ENCODE measurements at places on chromosomes 7 and 10.

GRCh38 chr7:137007001-137007694, 138.7 kb downstream of the CHRM2 start:
- no peak for DNase-seq

- DNase-seq = peak; percentile 5
These were observed 295.4 kb downstream of the PRPF18 start for GRCh38 chr10:13882119-13882711.

DNA sequence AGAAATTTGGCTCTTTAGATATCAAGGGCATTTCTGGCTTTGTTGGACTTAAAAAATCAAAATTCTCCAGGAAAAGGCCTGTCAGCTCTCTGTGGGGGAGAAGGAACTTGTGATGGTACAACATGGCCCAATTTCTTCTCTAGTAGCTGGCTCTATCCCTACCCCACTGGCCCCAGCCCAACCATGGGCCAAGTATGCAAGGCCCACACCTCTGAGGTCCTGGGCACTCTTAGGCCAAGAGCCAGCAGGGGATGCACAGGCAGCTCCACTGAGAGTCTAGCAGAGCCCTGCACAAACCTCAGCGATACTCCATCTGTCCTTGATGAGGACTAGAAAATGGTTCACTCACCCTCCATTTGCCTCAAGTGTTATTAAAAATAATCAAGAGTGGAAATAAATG, 261.2 kb downstream of the C7orf25 start:
- no peak for DNase-seq

DNA sequence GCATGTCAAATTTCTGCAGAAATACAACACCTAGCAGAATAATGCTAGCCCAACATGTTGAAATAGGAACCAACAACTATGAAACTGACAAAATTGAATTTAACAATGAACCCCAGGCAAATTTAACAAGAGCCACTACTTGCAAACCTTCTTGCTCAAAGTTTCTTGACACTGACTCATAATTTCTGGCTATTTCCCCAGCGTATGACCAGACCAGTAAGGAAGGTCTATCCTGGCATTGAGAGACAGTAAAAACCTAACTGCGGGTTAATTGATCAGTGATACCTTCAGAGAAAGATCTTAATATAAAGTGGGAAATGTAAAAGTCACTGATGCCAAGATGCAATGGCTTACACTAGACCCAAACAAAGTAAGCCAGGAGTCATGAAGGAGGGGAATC, 510.1 kb downstream of the ARL4A start:
- DNase-seq = no peak

GRCh38 chr10:69895759-69896158, 94.1 kb downstream of the COL13A1 start:
- DNase-seq = no peak

DNA sequence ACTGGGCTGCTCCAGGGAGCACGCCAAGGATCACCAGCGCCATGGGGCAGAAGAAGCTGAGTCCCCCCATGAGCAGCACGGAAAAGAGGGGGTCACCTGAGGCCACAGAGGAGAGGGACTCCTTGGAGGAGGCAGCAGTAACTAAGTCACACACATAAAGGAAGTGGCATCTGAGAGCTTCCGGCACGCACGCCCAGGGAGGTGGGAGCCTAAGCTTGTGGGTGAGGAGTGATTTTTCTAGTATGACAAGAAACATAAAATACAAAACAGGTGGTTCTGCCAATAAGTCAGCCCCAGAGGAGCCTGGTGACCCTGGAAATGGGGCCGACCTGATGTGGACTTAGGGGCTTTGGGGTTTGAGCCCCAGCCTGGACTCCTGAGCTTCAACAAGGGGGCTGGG, 60.8 kb downstream of the CARD11 start:
- no peak for DNase-seq

- no peak for DNase-seq
These were observed 289.0 kb downstream of the GLRX3 start for GRCh38 chr10:130425169-130425568.

DNA sequence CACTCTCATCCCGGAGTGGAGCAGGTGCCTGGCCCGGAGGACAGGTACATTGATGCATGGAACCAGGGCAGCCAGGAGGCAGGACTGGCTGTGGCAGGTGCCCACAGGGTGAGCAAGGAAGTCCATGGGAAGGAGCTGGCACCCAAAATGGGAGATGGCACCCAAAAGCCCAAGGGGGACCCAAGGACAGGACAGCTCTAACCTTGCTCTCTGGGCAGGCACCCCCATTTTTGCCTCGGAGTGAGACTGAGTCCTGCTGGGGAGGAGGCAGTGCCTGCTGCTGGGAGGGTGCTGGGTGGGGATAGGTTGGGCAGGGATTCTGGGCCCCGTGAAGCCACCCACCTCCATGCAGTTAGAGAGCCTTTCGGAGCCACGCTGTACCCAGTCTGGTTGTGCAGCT, 234.5 kb downstream of the TCERG1L start:
- no peak for DNase-seq

DNA sequence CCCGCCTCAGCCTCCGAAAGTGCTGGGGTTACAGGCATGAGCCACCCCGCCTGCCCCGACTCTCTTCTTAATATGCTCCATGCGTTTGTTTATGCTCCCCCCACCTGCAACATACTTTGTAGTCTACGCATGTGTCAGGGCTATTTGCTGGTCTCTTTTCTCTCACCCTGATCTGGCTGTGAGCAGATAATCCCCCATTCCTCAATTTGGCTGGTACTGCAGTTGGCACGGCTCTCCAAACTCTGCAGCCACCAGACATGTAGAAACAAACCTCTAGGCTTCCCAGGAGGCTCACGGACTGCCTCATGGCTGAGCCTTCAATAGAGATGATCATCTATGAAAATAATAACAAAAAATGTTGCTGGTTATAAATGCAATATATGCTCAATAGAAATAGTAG, 540.3 kb upstream of the GALNT17 start:
- no peak for DNase-seq

- no peak for DNase-seq
These were observed 5.2 kb upstream of the C7orf33 start for GRCh38 chr7:148585399-148585798.

GRCh38 chr7:116998567-116999175, 45.4 kb downstream of the ST7 start:
- no peak for DNase-seq

DNA sequence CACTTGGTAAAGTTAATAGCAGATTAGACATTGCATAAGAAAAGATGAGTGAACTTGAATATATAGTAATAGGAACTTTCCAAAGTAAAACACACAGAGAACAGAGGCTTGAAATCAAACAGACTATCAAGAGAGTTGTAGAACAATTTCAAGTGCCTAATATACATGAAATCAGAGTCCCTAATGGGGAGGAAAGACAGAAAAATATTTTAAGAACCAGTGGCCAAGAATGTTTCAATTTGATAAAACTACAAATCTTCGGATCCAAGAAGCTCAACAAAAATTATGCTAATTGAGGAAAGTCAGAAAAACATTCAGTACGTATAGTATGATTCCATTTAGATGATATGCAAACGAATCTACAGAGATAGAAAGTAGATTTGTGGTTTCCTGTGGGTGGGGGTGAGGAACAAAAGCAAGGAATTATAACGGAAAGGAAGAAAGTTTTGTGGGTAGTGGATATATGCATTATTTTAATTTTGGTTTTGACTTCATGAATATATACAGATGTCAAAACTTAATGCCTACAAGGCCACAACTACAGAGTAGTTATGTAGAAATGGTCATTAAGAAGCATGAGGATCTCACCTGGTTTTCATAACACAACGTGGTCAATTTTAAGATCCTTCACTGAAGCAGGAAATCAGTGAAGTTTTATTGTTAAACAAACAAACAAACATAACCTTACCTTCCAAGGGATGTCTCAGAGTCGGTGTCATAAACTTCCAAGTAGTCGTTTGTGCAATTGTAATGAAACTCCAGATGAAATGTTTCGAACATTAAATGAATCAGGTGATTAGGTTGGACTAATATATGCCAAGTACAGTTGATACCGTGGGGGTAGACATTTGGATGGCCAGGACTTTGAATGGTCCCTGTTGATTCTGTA, 62.0 kb downstream of the CUBN start:
- DNase-seq = no peak

DNA sequence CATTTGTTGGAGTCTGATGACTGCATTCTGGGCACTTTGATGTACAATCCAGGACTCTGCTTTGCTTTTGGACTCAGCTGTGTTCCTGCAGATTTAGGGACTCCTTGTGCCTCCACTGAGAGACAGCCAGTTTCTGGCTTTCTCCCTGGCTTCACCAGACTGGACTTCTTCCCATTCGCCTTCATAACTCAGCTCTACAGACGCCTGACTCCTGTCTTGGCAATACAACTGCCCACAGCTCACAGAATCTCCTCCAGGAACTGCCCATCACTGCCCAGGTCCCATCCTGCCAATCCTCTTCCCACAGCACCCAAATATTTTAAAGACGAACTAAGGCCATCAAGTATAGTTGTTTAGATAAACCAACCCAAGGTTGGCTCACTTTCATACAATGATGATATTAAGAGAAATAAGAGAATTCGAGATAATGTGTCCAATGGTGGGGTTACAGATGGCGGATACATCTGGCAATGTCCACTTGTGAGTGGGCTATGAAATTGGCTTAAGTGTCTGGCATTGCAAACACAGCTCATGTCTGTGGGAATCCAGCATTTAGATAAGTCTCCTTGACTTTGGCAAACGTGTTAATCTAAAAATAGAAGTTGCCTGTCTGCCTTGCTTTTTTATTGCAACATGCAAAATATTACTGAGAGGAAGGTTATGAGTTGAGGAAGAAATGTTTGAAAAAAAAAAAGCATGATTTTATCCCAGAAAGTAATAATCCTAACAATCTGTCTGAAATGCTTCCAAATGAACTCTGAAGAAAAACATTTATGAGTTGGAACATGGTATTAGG, 95.1 kb downstream of the ITGA8 start:
- no peak for DNase-seq

DNA sequence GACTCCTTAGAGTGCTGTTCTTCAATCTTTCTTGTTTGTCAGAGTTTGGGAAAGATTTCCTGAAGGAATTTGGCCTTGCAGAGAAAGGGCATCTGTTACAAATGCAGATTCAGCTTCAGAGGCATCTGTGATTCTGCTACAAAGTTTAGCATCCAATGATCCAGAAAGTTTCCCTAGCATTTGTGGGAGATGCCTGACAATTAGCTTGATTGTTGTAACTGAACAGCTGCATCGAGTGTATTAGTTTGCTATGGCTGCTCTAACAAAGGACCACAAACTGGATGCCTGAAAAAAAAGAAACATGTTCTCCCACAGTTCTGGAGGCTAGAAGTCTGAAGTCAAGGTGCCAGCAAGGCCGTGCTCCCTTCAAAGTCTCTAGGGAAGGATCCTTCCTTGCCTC, 365.1 kb downstream of the GRID1 start:
- no peak for DNase-seq

DNA sequence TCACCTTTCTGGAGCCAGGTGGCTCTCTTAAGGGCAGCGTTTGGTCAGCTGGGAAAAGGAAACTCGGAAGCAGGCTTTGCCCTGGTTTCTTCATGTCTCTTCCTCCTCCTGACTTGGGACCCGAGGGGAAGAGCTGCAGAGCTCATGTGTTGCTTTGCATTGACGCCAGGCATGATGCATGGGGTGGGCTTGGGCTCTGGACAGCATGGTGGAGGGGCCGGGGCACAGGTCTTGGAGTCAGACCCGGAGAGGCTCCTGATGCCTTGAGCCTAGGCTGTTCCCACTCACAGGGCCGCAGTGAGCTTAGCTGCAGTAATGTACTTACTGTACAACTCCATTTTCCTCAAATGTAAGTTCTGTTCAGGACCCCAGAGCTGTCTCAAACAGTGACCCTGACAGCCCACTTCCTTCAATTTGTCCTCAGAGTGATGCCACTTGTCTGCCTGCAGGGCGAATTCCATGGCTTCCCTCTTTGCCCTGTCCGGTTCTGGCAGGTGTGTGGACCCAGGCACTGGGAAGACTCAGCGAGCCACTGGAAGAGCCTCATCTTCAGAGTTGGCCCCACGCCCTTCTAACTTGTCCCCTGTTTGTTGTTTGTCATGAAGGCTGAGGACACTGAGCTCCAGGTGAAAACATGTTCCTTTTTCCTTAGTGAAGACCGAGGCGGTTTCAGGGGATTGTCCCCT, 50.2 kb downstream of the ZNF467 start:
- no peak for DNase-seq

DNA sequence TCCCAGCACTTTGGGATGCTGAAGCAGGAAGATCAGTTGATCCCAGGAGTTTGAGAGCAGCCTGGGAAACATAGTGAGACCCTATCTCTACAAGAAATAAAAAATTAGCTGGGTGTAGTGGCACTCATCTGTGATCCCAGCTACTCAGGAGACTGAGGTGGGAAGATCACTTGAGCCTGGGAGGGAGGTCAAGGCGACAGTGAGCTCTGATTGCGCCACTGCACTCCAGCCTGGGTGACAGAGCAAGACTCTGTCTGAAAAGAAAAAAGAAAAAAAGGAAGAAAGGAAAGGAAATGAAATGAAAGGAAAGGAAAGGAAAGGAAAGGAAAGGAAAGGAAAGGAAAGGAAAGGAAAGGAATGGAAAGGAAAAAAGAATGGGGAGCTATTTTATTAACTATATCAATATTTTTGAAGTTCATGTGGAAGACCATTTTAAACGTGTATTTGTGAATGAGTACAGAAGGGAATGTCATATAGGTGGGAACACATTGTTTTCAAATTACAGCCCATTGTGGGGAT, 7.1 kb upstream of the IFIT2 start:
- no peak for DNase-seq

DNA sequence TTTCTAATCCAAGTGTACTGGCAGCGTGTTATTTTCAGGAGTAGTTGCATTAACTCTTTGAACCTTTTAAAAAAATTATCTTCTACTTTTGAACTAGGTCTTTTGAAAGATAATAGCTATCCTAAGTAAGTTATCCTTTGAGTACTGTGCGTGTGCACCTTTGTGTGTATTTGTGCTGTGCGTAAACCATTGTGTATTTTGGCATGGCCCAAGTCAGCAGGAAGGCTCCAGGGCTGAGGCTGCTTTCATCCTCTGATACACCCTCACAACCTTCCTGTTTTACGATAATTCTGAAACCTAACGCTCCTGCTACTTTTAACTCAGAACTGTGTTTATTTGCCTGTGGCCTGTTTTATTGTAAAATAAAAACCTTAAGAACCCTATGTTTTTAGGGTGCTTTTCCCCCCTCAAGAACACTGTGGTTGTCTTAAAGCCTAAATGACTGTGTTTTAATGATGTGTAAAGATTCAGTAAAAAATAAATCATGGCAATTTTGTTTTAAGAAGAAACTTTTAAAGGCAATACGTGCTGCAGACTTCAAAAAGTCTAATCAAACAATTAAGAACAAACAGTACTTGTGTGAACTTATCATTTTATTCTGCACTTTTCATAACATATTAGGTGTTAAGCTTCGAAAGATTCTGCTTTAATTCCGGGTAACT, 57.5 kb downstream of the HDAC9 start:
- DNase-seq = no peak

DNA sequence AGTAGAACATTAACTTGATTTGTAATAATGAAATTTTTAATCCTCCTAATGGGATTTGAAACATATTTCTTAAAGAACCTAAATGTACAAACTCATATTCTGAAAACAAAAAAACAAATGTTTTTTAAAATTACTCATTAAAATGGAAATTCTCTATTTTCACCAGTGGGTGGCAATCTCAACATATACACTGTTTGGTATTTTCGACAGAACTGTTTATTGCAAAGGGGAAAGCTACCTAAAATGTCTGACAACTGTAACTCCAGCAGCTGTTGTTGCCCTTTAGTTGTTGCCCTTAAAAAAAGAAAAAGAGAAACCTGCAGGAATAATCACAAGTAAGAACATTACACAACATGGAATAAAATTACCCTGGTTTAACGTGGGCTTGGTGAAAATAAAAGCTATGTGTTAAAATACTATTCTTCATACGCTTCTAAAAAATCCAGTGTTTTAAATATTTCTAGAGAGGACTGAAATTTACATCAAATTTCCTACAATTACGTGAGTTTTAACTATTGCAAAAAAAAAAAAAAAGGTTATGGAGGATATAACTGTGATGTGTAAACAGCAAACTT, 54.5 kb downstream of the COL1A2 start:
- no peak for DNase-seq
